ENCODE measurements at places on chromosomes 3 and 15.
A peak's percentile ranks its signal among the peaks of the same experiment; 100 is the strongest.

- DNase-seq = no peak
Measured at GRCh38 chr3:194379651-194380050, 10.1 kb upstream of the LRRC15 start.

DNA sequence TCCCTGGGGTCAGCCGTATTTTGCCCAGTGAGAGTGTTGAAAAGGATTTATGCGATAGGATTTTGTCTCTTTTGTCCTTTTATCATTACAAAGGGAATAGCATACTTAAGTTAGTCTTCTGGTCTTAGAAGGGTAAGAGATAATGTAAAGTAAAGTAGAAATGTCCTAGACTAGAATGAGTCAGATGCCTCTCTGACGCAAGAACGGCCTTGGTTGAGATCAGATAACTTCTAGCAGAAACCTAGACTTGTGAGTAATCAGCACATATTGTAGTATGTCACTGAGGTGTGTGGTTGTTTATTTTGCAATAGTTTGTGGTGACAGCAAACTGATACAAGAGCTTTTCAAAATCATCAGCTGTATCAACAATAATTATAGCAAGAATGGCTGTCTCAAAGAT lies 866.1 kb downstream of the NSUN3 start:
- peak; percentile 82 for DNase-seq

DNA sequence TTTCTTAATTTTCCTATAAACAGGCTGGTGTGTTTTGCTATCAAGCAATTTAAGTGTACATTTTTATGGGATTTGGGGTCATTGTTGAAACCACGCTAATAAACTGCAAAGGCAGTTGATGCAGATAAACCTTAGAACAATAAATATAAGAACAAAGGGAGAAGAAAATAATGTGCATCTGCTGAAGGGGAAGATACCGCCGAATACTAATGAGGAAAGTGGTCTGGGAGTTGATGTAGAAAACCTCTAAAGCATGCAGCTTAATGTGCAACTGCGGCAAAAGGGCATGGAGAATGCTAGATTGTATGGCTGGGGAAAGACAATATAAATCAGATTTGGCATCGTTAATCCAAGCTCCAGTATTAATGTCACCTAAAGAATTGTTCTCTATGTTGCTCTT lies 29.8 kb upstream of the CHL1 start:
- no peak for DNase-seq

GRCh38 chr3:15611018-15611417 lies 9.5 kb downstream of the BTD start:
- no peak for DNase-seq

- no peak for DNase-seq
Measured at GRCh38 chr3:195394024-195394423, 48.8 kb downstream of the ACAP2 start.

- DNase-seq = no peak
Measured at GRCh38 chr15:68369931-68370767, 61.8 kb downstream of the ITGA11 start.

- no peak for DNase-seq
Measured at GRCh38 chr3:9059489-9060400, 96.5 kb upstream of the RAD18 start.

DNA sequence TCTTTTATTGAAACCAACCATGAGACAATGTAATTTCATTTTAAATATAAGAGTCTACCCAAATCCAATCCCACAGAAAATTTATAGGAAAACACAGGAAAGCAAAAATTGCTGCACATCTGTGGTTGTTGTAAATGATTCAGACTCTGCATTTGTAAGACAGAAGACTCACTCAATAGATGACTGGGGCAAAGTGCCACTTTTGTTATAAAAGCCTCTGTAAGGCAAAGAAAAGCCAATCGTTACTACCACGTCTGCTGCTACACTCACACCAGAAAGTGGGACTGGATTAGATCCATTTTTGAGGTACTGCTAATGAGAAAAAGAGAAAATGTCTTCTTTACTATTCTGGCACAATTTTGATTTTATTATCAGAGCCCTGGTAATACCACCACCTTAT lies 74.9 kb downstream of the SEMA6D start:
- no peak for DNase-seq

DNA sequence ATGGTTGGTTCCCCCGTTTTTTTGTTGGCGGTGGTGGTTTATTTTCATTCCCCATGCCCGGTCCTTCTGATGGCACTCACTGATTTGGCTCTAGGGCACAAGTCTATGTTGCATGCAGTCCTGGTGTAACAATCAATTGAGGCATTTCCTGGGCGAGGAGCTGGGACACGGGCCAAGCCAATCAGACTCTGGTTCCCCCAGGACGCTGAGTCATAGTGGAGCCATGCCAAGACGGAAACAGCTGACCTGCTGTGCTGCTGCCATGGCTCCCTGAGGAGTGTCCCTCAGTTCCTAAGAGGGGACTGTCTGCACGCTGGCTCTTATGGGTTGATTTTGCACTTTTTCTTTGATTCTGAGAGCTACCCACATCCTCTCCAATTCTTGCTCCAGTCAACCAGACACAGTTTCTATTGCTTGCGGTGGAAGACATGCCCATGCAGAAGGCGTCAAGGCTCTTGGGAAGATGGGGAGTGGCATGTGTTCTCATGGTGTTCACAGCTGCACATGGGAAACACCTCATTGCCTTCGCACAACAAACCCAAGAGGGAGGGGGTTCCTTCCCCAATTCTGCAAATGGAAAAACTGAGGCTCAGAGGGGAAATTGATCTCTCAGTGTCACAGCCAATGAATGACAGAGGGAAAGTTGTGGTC lies 28.3 kb upstream of the ALDH1L1 start:
- DNase-seq = peak; percentile 87

GRCh38 chr3:13333236-13333897 lies 86.8 kb downstream of the NUP210 start:
- DNase-seq = no peak

DNA sequence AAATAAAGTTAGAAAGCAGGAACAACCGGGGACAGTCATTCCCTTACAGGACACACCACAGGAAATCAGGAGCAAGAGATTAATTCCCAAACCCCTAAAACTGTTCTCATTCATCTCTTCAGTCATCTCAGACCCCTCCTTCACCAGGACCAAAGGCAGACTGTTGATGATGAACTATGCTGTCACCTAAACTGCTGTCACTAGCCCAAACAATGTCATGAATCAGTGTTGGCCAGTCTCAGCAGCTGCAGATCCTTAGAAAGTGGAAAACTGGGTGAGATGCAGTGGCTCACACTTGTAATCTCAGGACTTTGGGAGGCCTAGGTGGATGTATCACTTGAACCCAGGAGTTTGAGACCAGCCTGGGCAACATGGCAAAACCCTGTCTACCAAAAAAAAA lies 909.6 kb downstream of the ROBO1 start:
- no peak for DNase-seq

DNA sequence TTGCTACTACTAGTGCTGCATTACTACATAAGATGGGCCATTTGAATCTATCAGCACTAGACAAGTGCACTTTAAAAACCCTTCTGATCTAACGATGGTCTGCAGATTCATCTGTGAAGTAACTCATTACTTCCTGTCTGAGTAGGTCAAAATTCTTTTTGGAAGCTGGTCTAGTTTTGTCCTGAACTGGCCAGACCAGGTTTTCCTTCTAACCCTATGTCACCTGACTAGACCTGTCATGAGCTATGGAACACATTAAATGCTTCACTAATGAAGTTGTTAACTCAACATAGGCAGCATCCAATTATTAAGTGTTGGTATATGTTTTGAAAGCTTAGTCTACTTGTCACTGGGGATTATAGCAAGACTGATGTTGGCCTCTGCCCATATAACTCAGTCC lies 10.1 kb upstream of the RBM5 start:
- peak; percentile 9 for DNase-seq

DNA sequence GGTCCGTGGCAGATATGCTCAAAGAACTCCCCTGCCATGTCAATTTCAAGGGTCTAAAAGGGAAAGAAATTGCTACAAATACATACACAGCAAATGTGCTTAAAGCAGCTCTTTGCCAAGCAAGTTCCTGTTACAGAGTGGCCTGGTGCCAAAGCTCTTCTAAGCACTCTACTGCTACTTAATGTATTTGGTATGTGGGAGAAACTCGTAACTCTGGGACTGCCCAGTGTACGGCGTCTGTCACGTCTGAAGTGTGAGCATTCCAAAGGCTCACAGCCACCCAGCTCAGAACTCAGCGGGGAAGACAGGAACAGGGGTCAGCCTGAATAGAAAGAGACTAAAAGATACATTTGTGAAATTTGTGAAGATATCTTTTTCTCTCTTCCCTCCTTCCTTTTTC lies 54.6 kb downstream of the RBMS3 start:
- peak; percentile 12 for DNase-seq

DNA sequence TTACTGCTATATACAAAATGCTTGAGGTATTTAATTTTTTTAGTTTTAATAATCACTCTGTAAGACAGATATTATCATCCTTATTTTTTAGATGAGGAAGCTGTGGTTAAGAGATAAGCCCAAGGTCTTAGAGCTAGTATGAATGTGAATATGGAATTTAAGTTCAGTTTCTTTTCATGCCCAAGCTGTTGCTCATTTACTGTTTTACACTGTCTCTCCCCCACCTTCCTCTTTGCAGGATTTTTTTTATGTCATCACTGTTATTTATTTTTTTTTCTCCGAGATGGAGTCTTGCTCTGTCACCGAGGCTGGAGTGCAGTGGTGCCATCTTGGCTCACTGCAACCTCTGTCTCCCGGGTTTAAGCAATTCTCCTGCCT lies 22.5 kb downstream of the MAP2K5 start:
- peak; percentile 95 for DNase-seq

DNA sequence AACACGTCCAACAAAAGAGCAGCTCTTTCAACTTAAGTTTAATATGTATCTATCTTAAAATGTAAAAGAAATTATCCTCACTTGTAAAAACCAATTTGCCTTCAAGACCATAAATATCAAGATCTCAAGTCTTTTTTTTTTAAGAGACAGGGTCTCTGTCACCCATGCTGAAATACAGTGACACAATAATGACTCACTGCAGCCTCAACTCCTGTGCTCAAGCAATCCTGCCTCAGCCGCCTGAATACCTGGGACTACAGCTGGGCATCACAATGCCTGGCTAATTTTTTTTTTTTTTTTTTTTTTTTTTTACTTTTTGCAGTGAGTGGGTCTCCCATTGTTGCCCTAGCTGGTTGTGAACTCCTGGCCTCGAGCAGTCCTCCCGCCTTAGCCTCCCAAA lies 26.0 kb downstream of the ACAP2 start:
- no peak for DNase-seq

DNA sequence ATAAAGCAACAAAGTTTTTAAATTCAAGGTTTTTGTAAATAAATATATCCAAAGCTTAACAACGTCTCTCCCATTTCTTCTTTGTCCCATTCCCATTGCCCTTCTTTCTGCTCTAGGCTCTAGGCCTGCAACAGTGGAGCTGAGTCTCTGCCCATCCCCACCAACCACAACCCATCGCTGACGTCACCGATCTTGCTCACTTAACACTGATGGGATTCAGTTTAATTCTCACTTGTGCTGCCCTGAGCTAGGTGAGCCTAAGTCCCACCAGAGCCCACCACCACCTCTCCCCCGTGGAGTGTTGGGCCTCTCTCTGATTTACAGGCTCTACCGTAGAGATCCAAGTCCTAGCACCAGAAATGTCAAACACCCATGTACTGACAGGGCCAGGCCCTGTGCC lies 61.3 kb upstream of the RAB6B start:
- DNase-seq = no peak

DNA sequence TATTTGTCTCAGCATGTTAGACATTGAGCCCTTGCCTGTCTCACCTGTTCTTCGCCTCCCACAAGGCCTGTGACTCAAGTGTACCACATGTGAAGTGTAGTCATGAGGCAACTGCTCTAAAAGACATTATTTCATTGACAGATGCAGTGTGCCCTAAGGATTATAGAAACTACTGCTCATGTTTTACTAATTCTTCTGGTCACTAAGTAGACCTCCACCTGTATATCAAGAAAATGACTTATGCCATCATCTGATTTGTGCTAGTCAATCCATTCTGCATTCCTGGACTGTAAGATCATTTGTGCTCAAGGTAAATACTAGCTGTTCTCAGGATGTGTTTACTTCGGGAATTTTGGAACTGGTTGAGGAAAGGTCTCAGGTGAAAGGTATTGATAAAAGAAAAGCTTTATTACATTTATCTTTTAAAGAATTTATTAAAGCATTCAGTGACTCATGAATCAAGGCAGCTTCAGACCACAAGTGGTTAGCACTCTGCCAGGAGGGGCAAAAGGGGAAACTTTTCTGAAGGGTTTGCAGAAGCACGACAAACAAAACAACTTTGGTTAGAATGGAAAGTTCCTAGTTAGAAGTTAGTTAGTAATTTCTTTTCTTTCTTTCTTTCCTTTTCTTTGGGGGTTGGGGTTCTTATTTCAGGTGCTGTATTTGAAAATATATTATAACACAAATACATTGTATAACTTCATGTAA lies 465.3 kb upstream of the CBLB start:
- DNase-seq = peak; percentile 40

- DNase-seq = no peak
Measured at GRCh38 chr3:18853269-18853668, 295.0 kb upstream of the KCNH8 start.

- no peak for DNase-seq
Measured at GRCh38 chr15:38532728-38533127, 31.9 kb downstream of the RASGRP1 start.

DNA sequence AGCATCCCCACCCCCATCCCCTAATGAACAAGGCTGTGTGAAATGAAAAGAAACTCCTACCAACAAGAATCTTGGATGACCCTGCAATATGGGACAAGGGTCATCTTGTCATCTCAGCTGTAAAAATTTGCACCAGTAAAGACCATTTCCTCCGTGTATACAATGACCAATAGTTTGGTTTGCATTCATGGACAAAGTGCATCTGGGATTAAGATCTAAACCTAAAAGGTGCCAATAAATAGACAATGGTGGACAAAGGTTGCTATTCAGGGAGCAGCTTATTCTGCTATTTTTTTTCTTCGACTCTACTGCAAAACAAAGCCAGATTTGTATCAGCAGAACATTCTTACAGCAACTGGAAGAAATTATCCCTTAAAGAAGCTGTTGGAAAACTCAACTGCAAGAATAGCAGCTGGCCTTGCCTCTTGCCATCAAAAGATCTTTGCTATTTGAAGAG lies 8.0 kb downstream of the MGLL start:
- no peak for DNase-seq

DNA sequence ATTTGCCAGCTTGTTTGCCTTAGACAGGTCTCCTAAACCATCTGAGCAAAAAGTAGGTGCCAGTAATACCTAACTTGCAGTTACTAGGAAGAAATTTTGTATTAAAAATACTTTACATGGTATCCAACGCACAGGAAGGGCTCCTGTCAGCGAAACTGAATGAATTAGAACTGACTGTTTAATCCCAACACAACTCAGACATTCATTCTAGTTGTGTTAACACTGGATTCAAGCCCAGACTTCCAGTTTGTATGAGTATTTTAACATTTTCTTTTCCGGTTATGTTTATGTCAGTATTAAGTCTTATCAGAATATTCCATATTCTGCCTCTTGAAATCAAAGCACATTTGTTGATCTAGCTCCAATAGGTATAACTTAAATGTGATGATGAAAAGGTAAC lies 82.0 kb upstream of the SOX2 start:
- no peak for DNase-seq

DNA sequence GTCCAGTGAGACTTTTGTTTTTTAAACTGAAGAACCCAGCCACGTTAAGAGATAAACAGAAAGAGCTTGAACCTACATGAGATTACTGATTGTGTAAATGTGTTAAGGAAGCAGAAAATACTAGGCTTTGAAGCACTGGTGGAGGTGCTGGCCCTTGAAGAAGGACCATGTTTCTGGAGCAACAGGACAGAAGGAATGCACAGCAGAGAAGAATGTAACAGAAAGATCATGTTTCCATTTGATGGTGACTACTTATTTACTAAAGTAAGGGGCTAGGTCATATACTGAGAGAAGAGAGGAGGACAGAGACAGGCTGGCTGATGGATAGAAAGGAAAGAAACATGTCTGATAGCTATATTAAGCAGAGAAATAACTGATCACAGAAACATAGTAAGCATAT lies 88.8 kb downstream of the CLASP2 start:
- no peak for DNase-seq
